Activated CD4-positive, alpha-beta T cell treated with anti-CD3 and anti-CD28 coated beads, Interleukin-2, amount 50 U/mL, for 24 hours (primary cell): ENCODE measurements at places on chromosomes 7 and 10.

- no peak for DNase-seq
These were observed 35.9 kb upstream of the CACNB2 start for GRCh38 chr10:18104223-18104872.

DNA sequence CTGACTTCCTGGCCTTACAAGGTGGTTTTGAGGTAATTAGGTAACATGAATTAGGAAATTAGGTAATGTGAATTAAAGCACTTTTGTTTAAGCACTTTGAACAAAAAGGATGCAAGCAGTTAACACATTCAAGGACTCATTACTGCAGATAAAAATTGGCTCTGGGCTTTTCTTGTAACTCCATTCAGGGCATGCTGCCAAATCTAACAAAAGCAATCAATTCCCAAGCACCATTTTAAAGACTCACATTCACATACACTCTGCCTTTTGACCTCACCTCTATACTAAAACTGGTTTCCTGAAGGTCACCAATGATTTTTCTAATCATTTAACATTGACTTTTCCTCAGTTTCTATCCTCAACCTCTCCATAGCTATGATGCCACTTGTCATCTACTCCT, 251.2 kb upstream of the RHOBTB1 start:
- DNase-seq: no peak

- DNase-seq: no peak
These were observed 132.1 kb downstream of the INHBA start for GRCh38 chr7:41570766-41571165.

DNA sequence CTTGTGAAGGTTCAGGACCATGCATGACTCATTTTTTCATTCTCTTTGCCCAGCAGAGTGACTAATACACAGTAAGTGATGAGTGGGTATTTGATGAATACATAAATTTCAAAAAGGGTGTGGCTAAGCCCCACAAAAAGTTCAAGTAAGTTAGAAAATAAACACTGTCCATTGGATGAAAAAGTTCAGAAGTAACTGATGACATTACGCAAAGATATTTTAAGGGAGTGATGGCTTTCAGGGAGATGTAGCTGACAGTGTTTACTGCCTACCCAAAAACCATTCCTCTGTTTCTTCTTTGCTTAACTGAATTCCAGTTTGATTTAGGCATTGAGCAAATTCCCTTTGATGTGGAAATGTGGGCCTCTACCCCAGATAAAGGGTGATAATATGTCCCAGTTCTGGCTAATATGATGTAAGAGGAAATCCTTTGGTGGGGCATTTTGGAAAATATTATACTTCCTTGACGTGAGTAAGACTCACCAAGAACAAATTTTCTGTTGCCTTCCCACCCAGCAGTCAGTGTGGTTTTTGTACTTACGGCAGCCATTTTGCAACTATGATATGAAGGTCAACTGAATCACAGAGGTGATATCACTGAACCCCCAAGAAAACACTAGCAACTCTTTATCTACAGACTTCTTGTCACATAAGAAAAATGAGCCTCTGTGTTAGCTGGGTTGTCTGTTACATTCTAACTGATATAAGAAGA, 29.0 kb upstream of the EBLN1 start:
- DNase-seq: peak; percentile 66

DNA sequence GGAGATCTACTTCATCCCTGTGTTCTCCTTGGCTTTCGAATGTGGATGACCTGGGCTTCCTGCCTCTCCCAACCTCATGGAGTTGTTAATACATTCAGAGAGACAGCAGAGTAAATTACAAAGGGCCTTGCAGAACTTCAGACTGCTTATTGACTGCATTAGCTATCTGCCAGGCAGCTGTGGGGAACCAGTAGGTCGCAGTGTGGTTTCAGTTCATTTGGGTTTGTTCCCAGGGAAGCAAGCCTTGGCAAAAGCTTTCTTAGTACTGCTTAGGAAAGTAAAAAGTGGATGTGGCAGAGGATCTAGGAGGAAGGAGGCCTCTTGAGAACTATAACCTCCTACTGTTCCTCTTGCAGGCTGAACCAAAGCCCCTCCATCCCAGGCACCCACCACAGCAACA, 9.2 kb downstream of the NPFFR1 start:
- no peak for DNase-seq

GRCh38 chr10:13608246-13608853, 21.6 kb downstream of the PRPF18 start:
- no peak for DNase-seq

- no peak for DNase-seq
These were observed 9.3 kb downstream of the ADD3 start for GRCh38 chr10:110017052-110017451.

- no peak for DNase-seq
These were observed 184.7 kb downstream of the DGKB start for GRCh38 chr7:14717816-14718215.

- no peak for DNase-seq
These were observed 603.2 kb downstream of the LRMDA start for GRCh38 chr10:76034353-76035205.

DNA sequence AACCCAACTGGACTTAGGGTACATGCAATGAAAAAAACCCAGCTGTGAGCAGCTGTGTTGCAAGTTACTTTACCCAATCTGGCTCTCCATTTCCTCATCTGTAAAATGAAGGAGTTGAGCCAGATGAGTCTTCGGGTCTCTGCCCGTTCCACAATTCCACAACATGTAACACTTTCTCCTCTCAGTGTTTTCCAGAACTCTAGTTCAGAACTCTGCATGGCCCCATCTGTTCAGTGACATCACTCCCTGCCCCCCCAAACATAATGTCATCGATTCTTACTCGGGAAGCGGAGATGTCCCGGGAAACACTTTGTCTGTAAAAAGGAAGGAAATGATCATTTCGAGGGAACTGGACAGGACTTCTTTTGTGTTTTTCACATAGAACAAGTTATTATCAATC, 2.5 kb downstream of the SH3PXD2A start:
- DNase-seq: no peak

GRCh38 chr7:416761-417624, 102.7 kb downstream of the PDGFA start:
- no peak for DNase-seq

DNA sequence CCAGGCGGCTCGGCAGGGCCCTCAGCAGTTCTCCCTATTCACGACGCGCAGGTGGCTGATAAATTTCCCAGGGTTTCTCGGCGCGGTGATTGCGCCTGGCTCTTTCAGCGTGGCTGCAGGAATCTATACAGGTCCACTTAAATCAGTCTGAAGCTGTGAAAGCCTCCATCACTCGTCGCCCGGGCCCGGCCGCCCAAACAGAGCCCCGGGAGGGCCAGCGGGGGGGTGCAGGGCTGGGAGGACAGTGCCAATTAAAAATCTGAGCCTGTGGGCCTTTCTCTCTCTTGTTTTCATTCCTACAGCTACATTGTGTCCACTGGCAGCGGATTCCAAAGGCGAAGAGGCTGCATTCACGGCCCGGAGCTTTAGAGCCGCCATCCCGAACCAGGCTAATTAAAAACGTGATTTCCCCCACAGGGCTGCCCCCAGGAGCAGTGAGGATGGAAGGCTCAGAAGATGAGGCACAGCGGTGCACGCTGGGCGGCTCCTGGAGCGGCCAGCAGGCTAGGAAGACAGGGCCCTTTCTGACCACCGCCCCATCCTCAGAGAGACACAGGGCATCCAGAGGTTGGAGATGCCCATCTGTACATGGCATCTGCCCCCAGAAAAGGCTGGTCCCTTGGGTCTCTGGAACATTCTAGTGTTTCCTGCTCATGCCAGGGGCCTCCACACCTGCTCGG, 100.7 kb downstream of the FAM53B start:
- DNase-seq: no peak

GRCh38 chr10:105291571-105291970, 650.5 kb downstream of the SORCS3 start:
- no peak for DNase-seq

DNA sequence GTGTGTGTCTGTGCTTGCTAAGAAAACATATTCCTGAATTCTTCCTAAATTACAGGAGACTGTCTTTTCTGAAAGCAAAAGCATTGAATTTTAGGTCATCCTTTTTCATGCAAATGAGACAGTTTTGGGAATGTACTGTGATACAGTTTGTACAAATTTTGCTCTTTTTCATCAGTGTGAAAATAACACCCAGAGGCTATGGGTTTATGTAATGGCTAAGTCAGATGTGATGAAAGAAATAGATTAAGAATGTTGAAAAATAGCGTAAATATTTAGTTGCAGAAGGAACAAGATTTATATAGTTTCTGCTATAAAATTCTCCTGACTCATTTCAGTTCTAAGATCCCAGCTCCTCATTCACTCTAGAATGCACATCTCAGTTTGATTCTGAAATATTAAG, 24.6 kb downstream of the POM121L12 start:
- DNase-seq: no peak

- no peak for DNase-seq
These were observed 178.1 kb downstream of the PTEN start for GRCh38 chr10:88041243-88042159.

GRCh38 chr7:102255916-102256315, 30.8 kb upstream of the SH2B2 start:
- DNase-seq: no peak

- no peak for DNase-seq
These were observed 155.2 kb upstream of the PPP2R2D start for GRCh38 chr10:131745591-131745990.
